ENCODE measurements at places on chromosomes 12 and 14.

DNA sequence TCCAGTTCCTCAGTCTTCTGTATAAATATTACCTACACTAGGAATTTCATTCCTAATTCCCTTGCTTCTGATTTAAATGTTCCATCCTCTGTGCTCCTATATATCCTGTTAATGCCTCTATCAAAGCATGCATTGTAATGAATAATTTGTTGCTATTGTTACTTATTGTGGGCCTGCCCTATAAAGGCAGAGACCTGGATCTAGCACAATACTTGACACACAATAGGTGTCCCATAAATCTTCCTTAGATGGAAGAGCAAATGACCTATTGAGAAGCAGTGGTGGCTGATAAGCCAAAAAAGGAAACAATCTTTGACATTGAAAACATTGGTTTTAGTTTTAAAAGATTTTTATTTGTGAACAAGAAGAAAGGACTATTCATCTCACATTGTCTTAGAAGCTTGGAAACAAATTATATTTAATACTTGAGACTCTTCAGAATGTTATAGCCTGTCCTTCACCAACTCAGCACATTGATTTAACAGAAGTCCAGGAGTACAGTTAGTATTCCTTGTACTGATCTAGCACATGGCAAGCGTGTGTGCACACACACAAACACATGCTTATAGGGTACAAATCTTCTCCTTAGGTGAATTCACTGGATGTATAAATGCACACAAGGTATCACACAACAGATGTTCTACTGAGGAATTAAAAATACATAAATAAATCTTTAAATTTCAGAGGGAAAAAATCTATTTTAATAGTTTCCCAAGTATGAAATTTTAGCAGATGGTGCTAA lies 135.9 kb downstream of the DUSP6 start:
- DNase-seq, result no peak

DNA sequence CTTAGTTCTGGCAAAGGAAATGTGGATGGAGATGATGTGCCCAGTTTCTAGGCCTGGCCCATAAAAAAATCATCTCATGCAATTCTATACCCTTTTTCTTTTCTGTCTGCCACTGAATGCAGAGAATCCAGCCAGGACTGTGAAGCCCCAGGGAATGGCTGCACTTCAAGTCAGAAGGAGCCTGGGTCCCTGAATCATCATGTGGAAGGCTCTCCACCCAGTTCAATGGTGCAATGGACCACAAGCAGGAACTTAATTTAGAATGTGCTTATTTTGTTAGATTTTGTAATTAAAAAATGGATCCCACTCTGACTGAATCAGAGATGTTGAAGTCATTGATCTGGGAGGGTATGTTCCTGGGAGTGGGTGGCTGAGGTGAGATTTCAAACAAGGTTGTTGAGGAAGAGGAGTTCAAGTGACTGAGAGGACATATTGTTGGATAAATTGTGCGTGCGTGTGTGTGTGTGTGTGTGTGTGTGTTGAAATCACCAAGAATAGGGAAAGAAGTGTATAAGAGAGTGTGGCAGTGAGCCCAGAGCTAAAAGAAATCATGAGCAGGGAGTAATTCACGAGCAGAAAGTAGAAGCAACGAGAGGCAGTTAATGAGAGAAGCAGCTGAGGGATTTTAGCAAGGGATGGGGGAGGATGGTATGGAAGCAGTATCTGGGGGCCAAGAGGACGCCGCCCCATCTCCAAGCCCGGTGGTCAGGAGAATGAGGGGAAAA lies 125.4 kb downstream of the TMX1 start:
- DNase-seq, result no peak

- peak; percentile 32 for DNase-seq
Measured at GRCh38 chr14:77181603-77182437, at the start of gene TMEM63C. TSS of gene TMEM63C (plus strand) at chr14:77181798. CDS start at chr14:77218814, 37,016 bp downstream.

DNA sequence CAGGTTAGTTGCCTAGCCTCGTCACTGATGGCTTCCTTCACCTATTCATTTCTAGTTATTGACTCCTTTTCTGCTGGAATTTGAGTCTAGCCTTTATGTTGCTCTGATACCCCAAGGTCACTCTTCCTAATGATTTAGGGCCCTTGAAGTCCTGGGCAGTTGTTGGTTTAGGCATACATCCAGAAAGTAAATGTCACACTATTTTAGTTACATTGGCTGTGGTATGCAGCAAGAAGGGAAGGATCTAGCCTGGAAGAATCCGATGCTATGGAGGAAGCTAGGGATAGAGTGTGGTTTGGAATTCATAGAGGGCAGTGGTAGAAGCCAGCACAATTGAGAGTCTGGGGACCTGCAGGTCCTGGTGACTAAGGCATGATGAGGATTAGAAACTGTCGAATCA lies 38.0 kb downstream of the RGS6 start:
- DNase-seq, result no peak

GRCh38 chr12:62256408-62257096 lies 3.7 kb upstream of the USP15 start:
- DNase-seq, result peak; percentile 74

GRCh38 chr14:56199982-56200577 lies 81.9 kb downstream of the PELI2 start:
- DNase-seq, result no peak
